ENCODE measurements at places on chromosomes 2 and 18. TPM values are rescaled to one million over a fixed set of nuclear protein-coding genes. Genes with fewer than 3 reads are reported as not detected.

LIMS4 gene
- 1.2 TPM for polyA plus RNA-seq

MAP3K19 gene
- polyA plus RNA-seq, result 0.20 TPM

MATN3 gene
- polyA plus RNA-seq, result 3.7 TPM

TMEM169 gene
- polyA plus RNA-seq, result 3.4 TPM

BCL2 gene
- polyA plus RNA-seq, result 23.5 TPM

NEU2 gene
- polyA plus RNA-seq, result not detected

MAB21L4 gene
- 1.3 TPM for polyA plus RNA-seq

IRS1 gene
- 14.0 TPM for polyA plus RNA-seq

ZCCHC2 gene
- 18.6 TPM for polyA plus RNA-seq

RGPD3 gene
- polyA plus RNA-seq, result 0.63 TPM

DNA sequence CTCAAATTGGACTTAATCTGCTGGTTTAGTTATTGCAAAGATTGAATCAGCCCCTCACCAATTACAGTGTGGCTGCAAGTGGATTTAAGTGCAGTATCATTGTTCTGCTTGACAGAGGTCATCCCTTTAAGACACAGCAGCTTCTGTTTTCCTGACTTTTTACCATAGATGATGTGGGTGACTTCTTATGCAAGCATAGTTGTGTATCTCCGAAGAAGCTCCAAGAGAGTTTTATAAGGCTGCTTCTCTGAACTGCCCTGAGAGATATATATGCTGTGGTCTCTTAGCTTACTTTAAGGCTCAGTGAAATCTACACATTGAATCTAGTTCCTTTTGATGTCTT, 3.5 kb downstream of the TRIB2 start:
- DNase-seq, result no peak

DNA sequence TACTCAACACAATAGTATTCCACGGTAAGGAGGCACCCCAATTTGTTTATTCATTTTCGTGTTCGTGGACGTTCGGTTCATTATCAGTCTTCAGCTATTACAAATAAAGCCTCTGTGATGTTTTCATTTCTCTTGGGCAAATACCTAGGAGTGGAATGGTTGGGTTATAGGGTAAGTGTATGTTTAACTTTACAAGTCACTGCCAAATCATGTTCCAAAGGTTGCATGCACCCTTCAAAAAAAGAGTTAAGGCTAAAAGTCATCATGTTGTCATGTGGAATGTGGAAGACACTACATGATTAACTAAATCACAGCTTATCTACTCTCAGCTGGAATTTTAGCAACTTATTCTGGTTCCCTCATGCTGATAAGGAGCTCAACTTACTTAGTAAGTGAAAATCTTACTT, 15.8 kb downstream of the INO80C start:
- no peak for DNase-seq

GRCh38 chr2:108073415-108074072, 87.2 kb downstream of the SLC5A7 start:
- no peak for DNase-seq

- DNase-seq, result no peak
Measured at GRCh38 chr2:110804433-110804832, 72.1 kb downstream of the ACOXL start.

DNA sequence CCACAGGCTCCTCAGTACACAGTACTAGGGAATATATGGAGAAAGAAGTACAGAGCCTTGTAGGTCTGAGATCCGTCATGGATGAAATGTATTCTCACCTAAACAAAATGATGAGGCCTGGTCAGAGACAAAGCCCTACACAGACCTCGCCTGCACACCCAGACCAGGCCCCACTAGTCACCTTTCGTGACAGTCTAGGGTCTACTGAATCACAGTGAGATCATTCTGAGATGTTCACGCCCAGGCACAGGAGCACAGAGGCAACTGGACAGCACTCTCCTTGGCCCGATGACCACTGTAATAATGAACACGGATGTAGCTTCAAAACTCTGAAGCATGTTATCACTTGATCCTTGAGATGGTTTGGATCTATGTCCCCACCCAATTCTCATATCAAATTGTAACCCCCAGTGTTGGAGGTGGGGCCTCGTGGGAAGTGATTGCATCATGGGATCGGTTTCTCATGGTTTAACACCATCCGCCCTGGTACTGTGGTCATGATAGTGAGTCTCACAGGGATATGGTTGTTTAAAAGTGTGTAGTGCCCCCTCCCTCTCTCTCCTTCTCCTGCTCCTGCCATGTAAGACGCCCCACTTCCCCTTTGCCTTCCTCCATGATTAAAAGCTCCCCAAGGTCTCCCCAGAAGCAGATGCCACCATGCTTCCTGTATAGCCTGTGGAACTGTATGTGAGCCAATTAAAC, 15.1 kb downstream of the DOCK10 start:
- DNase-seq, result no peak

DNA sequence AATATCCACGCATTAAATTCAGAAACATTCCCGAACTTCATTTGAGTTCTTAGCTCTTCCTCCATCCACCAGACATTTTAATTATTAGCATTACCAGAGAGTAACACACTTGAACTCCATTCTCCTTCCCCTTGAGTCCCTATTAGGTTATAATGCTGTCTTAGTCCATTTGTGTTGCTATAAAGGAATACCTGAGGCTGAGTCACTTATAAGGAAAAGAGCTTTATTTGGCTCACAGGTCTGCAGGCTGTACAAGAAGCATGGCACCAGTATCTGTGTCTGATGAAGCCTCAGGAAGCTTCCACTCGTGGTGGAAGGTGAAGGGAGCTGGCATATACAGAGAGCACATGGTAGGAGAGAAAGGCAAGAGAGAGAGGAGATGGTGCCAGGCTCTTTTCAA, 25.4 kb downstream of the TBC1D8 start:
- no peak for DNase-seq

GRCh38 chr2:200962811-200963123, 693 bp downstream of the ORC2 start:
- no peak for DNase-seq

DNA sequence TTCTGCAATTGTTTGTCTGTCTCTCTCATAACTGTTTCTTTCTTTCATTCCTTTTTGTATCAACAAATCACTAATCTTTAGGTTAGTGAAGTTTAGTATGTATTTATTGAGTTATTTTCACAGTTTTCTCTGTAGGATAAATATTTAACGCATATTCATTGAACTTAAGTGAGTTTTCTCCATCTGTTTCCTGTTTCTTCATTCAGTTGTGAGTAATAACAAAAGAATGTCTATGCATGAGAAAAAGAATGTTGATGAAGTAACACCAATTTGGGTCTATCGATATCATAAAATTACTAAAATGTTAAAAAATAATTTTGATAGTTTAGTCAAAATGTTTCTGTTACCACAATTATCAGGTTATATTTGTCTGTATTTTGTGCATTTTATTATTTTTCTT, 948.0 kb downstream of the DSC3 start:
- no peak for DNase-seq

DNA sequence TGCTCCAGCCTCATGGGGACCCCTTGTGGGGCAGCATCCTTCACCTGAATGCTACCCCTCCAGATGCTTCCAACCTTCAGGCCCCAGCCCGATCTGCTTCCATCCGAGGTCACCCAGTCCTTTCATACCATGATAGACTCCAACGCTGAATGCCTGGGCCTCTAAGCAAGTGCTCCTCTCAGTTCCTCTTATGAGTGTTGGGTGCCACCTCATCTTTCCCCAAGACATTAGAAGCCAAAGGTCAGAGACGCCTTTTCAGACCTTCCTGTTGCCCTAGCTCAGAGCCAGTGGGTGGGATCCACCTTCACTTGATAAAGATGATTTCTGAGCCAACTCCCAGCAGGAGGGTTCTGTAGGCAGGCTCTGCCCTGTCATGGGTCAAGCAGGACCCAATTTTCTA, 174.5 kb upstream of the MGAT5 start:
- no peak for DNase-seq

GRCh38 chr2:233460726-233461441, 105.7 kb downstream of the USP40 start:
- DNase-seq, result no peak
